Activated T-cell treated with anti-CD3 and anti-CD28 coated beads, Interleukin-2, amount 50 U/mL, for 1 hour (primary cell): ENCODE measurements at places on chromosomes 5 and 9.
A peak's percentile ranks its signal among the peaks of the same experiment; 100 is the strongest.

DNA sequence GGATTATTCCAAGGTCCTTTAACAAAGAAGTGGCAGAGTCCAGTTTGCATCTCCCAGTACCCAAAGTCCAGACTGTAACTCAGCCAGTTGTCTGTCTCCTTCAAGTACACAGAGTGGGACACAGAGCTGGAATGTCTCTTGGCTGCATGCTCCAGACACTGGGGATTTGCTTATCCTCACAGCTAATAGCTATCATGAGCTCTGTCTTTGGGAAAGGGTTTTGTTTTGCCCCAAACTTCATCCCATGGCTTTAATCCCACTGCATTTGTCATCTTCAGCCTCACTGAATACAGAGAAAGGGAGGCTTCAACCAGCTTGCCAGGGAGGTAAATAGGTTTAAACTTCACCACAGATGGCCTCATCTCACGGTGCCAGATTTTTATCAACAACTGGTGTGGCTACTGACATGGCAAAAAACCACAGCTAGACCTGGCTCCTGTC is 412.2 kb upstream of the SLC24A2 start:
- DNase-seq: no peak

GRCh38 chr5:35129921-35130485 is 82.3 kb upstream of the AGXT2 start:
- DNase-seq: peak; percentile 26

- DNase-seq: no peak
Observed at GRCh38 chr9:130518943-130519799, 60.2 kb upstream of the FUBP3 start.

GRCh38 chr9:95063300-95063699 is 254.2 kb downstream of the FANCC start:
- no peak for DNase-seq

DNA sequence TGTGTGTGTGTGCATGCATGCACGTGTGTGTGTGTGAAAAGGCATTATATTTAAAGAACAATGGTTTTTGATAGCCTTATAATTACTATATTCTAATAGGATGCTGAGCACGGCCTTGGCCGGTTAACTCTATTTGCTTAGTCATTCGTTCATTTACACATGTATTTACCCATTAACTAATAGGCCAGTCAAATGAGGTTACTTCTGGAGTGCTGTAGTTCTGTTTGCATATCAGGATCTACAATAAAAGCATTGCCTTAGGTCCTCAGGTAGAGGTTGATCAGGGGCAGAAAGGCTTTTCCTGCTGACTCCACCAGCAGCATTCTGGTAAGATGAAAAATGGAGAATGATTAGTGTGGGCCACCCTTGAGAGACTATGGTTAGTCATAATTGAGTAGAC is 219.0 kb downstream of the COMMD10 start:
- DNase-seq: no peak

- DNase-seq: no peak
Observed at GRCh38 chr5:14189680-14190079, 46.5 kb downstream of the TRIO start.

DNA sequence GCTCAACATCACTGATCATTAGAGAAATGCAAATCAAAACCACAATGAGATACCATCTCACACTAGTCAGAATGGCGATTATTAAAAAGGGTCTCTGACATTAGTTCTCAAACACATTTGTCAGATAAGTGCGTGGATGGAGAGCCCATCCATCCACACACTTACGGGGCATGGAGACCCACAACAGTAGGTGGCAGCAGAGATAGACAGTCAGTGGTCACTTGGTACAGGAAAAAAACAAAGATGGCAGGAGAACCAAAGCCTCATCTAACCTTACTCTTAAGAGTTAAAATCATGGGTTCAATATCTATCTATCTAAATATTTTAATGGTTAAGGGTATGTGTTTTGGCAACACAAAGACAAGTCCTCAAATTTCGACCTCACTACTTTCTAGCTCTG is 1378.7 kb upstream of the C9orf72 start:
- no peak for DNase-seq
